ENCODE measurements at places on chromosomes 7 and 10. TPM values are rescaled to one million over a fixed set of nuclear protein-coding genes. Genes with fewer than 3 reads are reported as not detected.

DNA sequence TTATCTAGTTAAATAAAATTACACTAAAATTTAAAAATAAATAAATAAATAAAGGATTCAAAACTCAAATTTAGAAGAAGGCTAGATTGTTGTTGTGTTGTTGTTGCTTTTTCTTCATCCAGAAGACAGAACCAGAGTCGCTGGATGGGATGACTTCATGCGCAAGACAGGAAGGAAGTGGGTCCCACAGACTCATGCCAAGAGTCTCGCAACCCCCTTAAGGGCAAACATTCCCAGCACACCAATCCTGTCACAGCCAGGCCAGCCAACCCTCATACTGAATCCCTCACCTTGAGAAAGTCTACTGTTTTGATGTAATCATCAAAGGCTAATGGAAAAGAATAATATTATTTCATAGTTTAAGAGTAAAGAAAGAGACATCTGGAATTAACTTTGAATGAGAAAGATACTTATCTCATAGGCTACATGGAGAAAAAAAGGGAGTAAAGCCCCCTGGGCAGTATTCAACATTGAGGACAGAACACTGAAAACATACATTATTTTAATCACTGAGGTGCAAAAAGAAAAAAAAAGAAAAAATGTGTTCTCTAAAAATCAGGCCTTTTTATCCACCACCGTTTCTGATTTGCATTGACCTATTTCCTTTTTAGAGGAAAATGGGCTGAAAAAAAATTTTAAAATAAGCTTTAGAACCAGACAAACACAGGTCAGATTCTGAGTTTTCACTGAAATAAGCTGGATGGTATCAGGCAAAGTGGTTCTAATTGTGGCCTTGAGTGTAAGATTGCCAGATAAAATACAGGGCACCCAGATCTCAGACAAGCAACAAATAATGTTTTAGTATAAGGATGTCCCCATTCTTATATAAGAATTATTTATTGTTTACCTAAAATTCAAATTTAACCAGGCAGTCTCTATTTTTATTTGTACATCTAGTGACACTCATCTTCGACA lies 826.5 kb downstream of the TNS3 start:
- DNase-seq: no peak

Gene POR
- total RNA-seq: 158 TPM

GRCh38 chr7:115851291-115851690 lies 179.3 kb downstream of the TFEC start:
- no peak for DNase-seq

DNA sequence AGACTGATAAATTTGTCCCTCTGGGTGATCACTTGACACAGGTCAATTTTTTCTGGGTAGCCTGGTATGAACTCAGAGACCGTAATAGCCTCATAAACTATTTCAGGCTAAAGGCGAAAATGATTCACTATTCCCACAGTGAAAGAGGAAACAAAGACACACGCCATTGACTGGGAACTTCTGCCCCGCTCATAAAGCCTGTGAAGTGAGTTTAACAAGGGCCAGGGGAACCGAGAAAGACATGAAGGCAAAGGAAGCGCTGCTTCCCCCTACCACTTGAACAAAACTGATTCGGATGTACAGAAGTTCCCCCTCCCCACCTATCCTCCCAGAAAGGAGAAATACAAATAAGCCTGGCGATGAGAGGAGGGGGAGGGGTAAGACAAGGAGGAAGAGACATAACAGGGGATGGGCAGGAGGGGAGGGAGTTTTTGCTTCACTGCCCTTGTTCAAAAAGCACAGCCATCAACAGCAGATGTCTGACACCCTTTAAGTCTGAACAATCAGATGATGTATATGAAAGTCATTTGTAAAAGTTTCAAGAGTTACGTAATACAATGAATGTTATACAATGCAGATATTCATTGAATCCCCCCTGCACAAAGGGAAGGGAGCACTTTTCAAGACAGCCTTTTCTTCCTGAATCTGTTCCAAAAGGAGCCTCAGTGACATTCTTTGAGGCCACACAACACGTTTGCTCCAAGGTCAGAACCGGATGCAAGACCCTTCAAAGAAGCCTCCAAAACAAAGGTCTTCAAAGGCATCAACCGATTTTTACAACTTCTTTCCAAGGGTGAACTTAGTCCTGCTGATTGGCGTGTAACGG lies 734 bp downstream of the ABCB4 start:
- DNase-seq: no peak

Gene HIPK2
- total RNA-seq: 48.2 TPM

- no peak for DNase-seq
Observed at GRCh38 chr7:142851919-142852318, 3.0 kb upstream of the EPHB6 start.

Gene WDFY4
- total RNA-seq: 7.0 TPM

DNA sequence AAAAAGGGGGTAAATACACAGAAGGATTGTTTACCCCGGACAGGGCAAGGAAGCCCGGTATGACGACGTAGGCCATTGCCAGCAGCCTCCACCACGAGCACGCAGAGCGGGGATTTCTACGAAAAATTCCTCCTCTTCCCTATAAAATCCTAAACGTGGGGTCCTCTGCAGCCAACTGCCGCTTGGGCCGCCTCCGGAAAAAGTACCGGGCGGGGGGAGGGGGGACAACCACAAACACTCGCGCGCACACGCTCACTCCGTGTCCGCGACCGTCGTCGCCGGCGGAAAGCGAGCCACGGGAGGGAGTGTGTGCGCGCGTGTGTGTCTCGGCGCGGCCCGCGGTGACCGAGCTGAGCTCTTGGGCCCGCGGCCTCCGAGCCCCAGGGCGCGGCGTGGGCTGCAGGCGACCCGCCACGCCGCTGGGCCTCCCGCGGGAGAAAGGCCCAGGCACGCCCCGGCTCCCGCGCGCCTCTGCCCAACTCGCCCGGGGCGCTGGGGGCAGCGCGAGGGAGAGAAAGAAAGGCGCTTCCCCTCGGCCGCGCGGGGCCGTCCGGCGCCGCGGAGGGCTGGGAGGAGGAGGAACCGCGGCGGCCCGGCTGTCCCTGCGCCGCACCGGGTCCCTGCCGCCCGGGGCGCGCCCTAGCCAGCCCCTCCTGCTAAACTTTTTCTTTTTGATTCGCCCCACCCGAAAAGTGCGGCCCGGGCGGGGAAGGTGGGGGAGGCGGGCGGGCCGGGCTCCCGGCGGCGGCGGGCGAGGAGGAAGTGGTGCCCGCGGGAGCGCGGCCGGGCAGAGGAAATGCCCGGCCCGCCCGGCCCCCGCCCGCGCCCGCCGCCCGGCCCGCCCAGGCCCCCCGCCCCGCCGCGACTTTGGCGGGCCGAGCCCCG lies 1.5 kb downstream of the CTBP2 start:
- DNase-seq: peak; percentile 59

DNA sequence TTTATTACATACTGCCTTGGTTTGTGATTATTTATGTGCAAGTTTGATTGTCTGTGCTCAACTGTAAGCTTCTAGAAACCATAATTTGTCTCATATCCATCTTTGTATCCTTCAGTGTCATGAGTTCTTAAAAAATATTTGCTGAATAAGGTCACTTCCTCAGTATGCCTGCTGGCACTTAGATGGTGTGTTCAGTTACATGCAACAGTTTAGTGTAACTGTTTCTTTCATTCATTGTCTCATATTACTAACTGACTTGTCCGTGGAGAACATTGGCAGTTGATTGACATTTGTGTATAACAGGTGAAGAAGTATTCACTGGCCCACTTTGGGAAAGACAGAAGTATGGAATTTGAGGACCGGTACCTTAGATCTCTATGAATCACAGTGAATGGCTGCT lies 236.9 kb downstream of the PRKG1 start:
- no peak for DNase-seq

GRCh38 chr10:7168414-7168813 lies 242.4 kb downstream of the SFMBT2 start:
- no peak for DNase-seq

DNA sequence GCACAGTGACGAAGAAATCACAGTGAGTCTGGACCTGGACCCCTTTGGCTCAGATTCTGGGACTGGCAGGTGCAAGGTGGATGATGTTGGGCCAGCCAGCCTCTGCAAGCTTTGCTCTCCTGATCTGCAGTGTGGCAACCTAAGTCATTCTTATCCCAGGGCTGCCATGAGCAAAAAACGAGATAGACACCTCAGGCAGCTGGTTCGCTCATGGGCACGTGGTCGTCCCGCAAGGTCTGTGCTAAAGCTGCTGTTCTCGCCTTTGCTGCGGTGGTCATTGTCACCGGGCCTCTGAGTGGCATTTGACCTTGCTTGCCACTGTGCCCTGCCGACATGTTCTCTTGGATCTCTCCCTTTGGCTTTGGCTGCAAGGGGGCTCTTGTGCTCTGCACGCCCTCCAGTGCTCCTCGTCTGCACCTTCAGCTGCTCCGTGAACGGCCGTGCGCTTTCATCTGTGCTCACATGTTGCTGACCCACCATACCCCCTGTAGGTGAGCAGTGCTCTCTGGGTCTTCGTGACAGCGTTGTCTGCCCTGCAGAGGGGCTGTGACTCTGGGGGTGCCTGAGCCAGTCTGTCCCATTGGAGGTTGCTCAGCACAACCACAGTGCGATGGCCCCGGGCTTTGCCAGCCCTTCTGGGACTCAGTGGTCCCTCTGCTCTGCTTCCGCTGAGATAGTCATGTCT lies 317.0 kb downstream of the GLRX3 start:
- DNase-seq: no peak

Gene SH2D4B
- not detected for total RNA-seq

GRCh38 chr10:80464557-80465450 lies 10.7 kb downstream of the TSPAN14 start:
- no peak for DNase-seq

Gene PDE1C
- 12.2 TPM for total RNA-seq

DNA sequence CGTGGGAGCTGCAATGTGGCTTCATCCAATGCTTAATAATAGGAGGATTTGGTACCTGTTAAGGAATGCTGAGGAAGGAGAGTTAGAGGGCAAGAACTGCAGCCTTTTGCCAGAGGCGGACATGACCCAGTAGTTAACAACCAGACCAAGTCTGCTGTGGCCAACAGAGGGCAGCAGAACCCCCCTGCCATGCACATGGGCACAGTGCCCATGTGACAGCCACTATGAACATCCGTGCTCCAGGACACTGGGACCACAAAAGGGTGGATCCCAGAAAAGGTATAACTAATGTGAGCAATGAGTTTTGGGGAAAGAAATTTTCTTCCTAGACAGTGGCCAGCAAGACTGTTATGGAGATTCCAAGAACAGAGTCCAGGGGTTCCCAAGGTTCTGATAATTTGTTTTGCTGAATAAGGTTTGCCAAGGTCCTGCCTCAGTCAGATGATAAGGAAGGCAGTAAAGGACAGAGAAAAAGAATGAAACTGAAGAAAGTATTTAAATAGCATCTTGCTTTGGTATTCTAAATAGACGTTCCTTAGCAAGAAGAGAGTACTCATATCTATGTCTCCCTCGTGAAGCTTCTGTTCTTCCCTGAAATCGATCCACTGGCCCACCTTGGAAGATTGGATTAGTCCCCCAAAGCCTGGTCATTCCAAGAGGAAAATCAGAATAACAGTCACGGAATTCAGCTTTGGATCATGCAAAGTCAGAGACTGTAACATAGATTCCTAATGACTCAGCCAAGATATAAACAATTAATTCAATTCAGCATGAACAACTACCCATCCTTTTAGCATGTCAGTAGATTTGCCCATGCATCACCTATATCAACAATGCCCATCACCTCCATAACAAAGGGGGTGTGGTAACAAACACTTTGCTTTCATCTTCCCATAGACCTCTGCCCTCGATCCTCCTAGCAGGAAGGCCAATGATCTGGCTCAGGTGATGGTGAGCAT lies 56.0 kb downstream of the LGI1 start:
- peak; percentile 60 for DNase-seq

DNA sequence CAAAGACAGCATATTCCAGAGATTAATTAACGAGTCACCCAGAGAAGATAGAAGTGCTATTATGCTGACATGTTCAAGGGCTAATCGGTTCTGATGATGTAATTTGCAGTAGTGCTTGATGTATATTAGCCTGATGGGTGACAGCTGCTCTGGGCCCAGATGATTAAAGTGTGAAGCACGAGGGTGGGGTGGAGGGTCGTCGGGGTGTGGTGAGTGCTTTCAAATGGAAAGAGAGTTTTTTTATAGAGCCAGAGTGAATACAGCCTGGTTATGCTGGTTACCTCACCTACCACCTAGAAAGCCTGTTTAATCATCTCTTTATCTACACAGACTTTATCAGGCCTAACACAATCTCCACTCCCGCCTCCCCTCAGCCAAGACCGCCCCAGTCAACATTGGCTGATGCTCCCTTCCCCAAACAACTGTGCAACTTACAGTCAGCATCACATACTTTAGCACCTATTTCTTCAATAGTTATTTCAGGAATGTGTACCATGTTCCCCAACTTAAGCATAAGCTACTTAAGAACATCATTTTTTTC lies 11.5 kb upstream of the STN1 start:
- no peak for DNase-seq

- no peak for DNase-seq
Observed at GRCh38 chr10:80472234-80473095, 18.4 kb downstream of the TSPAN14 start.

DNA sequence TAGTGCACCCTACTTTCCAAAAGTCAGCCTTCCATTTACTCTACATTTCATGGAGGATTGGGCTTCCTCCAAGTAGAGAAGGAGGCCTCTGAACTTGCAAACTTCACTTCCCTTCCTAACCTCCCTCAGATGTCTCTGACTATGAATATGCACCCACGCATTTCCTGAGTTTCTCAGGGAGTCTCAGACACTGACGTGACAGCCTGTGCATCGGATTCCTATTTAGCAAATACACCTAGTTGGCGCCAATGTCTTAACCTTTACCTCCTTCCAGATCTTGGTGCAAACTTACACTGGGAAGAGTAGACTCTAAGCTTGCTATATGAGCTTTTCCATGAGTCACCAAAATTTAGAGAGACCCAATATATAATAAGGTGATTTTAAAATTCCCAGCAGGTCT lies 920.1 kb upstream of the AUTS2 start:
- DNase-seq: no peak

DNA sequence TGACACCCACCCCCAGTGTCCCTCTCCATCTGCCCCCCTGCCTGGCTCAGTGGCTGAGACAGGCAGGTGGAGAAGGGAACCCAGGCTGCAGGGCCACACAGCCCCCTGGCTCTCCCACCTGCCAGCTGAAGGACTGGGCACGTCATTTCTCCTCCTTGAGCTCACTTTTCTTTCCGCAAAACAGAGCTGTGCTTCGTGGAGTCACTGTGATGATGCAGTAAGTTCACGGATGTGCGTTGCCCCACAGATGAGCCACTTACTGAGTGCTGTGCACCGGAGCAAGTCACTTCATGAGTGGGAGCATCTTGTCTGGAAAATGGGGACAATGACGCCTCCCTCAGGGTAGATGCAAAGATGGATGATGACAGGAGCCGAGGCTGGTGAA lies 2.7 kb downstream of the OPN4 start:
- no peak for DNase-seq

- DNase-seq: no peak
Observed at GRCh38 chr7:44615149-44615611, 8.8 kb downstream of the OGDH start.

GRCh38 chr7:16880554-16880953 lies 1.2 kb downstream of the AGR3 start:
- no peak for DNase-seq

GRCh38 chr10:24974976-24975375 lies 22.6 kb upstream of the PRTFDC1 start:
- DNase-seq: no peak

GRCh38 chr10:127553417-127553816 lies 4.3 kb downstream of the NPS start:
- DNase-seq: no peak

Gene PIP
- not detected for total RNA-seq

GRCh38 chr7:151608031-151608551 lies 88.4 kb upstream of the RHEB start:
- no peak for DNase-seq

Measured in ureter (tissue), 1 donor.